CD8-positive, alpha-beta memory T cell (primary cell): ENCODE measurements at places on chromosomes 7 and 10.

GRCh38 chr10:86556532-86556931 is 34.9 kb upstream of the WAPL start:
- no peak for DNase-seq

DNA sequence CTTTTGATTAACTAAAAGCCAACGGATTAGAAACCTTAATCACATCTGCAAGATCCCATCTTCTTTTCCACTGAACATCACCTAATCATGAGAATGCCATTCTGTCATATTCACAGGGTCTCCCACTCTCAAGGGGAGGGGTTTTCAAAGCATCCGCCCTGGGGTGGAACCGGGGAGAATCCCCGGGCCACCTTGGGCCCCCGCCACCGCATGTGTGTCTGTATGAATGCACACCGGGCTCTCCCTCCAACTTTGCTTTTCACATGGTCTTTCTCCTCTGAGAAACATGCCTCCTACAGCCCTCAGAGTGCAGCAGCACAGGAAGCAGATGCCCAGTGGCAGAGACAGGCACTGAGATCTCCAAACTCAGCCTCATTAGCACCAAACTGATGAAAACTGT is 233.2 kb upstream of the PPP2R2D start:
- no peak for DNase-seq

- no peak for DNase-seq
Measured at GRCh38 chr7:44059219-44060090, 5.9 kb downstream of the PGAM2 start.

DNA sequence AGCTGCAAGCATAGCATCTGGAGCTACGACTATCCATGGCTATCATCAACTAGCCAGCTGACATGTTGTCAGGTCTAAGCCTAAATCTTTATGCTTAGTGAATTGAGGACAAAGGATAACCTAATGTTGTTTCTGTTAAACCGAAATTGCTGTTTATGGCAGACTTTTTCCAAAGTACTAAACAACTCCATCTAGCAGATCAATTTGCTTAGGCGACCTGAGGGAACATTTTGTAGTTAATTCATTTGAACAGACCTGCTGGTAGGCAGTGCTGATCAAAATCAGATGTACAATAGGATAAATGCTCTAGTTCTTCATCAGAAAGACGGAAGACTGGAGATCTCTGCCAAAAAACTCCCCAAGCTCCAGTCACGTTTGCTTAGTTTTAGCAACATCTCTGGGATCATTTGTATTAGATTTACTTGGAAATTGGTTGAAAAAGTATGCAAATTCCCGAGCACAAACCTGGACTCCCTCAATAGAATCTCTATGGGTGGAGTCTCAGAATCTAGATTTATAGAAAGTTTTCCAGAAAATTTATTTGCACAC is 301.6 kb upstream of the NRP1 start:
- no peak for DNase-seq

GRCh38 chr7:95824616-95825015 is 52.3 kb downstream of the DYNC1I1 start:
- DNase-seq = no peak

- DNase-seq = no peak
Measured at GRCh38 chr10:121478556-121478955, 119.7 kb downstream of the FGFR2 start.

GRCh38 chr7:92042056-92042737 is 92.1 kb downstream of the CYP51A1 start:
- DNase-seq = no peak

- no peak for DNase-seq
Measured at GRCh38 chr10:18449611-18450026, 201.8 kb downstream of the NSUN6 start.

GRCh38 chr10:11667756-11668155 is 56.3 kb upstream of the USP6NL start:
- DNase-seq = no peak

GRCh38 chr10:35784751-35785150 is 142.7 kb upstream of the FZD8 start:
- DNase-seq = no peak

GRCh38 chr10:110569122-110569521 is 1.6 kb downstream of the SMC3 start:
- no peak for DNase-seq

- DNase-seq = no peak
Measured at GRCh38 chr7:92916770-92917224, 80.4 kb upstream of the CDK6 start.

DNA sequence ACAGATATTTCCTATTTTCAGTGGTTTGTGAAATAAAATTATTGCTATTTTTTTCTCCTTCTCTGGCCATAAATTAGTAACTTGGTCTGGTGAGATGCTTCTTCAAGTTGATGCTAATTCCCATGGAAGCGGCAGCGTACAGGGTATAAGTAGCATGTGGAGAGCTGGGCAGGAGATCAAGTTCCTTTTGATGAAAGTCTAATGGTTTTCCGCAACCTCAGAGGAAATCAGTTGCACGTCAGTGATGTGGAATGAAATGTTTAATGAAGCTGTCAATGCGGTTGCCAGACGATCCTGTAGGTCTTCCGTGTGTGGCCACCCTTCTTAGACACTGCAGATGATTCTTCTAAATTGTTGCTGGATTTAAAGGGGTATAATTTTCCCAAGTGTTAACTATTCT is 236.4 kb upstream of the GRM3 start:
- no peak for DNase-seq

- DNase-seq = no peak
Measured at GRCh38 chr10:43958964-43959363, 310.3 kb upstream of the ZNF32 start.

DNA sequence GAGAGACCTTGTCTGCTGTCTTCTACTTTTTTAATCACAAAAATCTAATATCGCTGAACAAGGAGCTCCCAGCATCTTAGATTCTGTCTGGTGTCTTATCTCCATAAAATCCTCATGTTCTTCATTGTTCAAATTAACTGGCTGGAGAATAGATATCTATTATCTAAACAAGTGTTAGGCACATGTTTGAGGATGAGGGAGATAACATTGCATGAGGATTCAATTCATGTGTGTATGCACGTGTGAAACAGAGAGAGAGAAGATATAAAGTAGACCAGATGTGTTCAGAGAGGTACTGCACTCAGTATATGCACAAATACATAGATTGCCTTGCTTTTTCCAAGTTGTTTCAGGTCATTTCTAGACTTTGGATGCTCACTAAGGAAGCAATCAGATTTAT is 5.4 kb downstream of the BMPER start:
- DNase-seq = no peak

- no peak for DNase-seq
Measured at GRCh38 chr7:118324790-118325449, 100.4 kb downstream of the ANKRD7 start.

DNA sequence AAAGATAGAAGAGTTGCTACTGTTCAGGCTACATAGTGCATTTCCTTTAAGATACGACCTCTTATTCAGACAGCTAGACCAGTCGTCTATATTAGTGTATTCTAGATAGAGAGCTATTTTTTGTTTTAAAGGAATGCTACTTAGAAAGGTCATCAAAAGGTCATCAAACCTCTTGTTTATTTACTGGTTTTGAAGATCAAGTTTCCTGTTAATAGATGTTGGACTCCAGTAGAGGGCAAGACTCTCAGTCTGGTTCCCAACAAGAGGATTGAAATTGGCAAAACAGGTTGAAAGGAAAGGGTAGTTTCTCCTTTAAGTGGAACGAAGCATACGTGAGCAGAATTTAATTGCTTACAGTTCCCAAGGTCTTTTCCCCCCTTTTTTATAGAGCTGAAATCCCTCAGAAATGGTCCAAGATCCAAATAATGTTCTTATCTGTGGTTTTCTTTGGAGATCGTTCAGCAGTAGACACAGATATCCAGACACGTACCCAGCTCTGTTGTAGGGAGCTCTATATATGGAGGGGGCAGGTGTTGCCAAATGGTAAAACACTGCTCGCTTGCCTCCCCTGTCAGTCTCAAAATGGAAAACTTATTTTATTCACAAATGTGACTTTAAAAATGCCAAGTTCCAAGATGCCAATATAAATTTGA is 37.2 kb downstream of the BAMBI start:
- no peak for DNase-seq

DNA sequence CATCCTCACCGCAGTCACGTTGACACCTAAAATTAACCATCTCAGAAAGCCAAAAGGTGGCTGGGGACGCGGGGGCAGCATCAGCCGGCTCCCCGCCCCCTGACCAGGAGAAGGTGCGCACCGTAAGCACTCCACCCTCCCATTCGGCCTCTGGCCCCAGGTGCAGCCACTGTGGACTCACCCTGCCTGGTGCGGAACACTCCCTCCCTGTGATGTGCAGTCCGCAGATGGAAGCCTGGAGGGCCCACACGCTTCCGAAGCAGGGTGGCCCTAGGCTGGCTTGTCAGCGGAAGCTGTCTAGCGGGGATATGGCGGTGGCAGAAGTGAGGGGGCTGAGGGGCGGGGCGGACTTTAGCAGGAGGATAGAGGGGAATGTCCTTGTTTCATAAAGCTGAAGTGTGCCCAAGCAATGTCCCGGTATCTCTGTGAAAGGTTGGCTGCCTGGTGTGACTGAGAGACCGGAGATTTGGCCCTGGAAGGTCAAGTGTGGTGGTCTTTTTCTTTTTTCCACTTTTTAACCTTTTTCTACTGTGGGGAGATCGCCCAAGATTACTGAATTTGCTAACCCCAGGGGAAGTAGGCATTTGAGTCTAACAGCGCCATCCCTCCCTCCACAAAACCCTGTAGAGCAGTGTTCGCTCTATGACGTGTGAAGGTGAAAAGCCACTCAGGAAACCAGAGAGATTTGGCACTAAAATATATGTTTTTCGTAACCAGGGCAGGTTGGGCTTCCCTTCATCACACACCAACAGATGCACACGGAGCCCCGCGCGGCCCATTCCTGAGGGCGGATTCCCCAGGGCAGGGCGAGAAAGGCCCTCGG is 74.7 kb downstream of the CXCL12 start:
- DNase-seq = no peak

DNA sequence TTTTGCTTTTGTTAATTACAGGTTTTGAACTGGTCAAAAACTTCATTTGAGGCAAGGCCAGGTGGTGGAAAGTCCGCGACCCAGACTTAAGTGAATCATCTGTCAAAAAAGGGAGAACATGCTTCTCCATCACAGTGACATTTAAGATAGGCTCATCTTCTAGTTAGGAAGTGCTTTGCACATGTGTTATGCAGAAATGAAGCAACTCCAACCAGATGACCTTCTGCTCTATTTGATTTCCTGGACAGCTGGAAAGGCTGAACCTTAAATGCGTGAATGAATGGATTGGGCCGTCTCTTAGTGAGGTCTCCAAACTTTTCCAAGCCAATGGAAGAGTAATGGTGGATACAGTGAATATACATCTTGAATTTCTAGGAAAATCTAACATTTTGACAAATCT is 101.6 kb upstream of the FAM13C start:
- no peak for DNase-seq

DNA sequence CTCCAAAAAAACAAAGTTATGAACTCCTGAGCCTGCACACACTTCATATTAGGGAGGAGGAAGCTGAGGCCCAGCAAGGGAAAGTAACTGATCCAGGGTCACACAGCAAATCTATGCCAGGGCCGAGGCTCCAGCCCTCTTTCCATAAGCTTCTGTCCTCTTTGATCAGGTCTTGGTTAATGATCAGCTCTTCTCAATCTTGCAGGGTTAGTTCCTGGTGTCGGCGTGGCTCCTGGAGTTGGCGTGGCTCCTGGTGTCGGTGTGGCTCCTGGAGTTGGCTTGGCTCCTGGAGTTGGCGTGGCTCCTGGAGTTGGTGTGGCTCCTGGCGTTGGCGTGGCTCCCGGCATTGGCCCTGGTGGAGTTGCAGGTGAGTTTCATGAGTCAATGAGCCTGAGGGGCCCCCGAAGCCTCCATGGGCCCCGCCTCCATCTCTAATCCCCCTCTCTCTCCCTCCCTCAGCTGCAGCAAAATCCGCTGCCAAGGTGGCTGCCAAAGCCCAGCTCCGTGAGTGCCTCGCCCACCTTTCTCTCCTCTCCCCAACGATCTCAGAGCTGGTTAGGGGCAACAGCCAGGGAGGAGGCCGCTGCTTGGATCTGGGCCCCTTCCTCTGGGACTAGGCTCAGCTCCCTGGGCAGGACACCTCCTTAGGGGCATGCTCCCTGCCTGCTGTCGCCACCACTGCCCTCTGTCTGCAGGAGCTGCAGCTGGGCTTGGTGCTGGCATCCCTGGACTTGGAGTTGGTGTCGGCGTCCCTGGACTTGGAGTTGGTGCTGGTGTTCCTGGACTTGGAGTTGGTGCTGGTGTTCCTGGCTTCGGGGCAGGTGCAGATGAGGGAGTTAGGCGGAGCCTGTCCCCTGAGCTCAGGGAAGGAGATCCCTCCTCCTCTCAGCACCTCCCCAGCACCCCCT is 23.7 kb upstream of the LIMK1 start:
- DNase-seq = no peak

- DNase-seq = no peak
Measured at GRCh38 chr7:128665057-128665456, 7.0 kb upstream of the GARIN1A start.

DNA sequence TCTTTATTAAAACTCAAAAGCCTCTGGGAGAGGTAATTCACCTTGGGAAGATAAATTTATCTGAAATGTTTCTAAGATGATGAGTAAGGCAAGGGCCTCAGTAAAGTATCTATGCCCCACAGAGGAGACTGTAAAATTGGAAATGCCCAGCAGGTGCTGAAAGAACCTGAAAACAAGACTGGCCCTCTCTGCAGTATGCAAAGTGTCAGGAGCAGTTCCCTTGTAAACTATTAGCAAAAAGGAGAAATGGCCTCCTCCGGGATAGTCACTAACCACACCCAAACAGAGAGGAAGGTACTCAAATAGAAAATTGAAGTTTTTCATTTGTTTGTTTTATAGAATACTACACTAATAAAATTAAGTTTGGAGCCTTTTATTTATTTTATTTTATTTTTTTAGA is 81.2 kb downstream of the FZD1 start:
- DNase-seq = no peak

DNA sequence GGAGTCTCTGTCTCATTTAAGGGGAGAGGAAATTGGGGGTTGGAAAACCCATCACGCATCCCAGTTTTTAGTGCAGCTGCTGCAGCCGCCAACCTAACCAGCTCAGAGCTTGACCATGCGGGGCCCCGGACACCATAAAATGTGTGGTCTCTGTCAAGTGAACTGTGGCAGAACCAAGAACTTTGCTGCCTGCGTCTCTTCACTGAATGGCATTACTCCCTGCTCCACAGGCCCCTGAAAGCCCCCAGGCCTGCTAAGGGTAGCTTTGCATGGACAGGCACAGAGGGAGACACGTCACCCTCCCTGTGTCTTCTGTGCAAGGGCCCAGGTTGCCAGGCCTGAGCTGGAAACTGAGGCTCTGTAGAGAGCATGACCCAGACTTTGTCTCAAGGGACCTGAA is 144.6 kb upstream of the GPR26 start:
- no peak for DNase-seq
